ENCODE measurements at places on chromosomes 1 and 21. TPM values are rescaled to one million over a fixed set of nuclear protein-coding genes. Genes with fewer than 3 reads are reported as not detected.

DNA sequence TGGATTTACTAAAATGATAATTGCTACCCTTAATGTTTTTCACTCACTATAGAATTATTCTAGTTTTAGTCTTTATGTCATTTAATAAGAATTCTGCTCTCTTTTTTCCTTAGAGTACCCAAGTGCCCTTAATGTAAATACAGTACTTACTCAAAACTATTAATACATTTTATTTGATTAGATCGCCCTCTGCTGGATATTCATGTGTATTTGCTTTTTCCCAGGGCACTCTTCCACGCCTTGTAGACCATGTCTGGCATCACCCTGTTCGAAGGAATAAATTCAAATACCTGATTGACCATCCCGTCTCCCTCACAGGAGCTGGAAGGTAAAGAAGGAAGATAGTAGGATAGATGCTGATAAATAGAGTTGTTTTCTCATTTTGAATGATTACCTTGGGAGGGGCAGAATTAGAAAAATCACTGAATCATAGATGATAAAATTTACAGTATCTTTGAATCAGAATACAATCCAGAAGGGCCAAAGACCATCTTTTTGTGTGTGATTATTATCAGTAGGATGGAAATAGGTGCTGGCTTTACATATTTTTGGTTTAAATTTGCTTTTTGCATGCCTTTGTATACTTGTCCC lies 4.1 kb downstream of the AXDND1 start:
- DNase-seq: peak; percentile 62

GRCh38 chr1:41444246-41444645 lies 40.2 kb downstream of the EDN2 start:
- no peak for DNase-seq

DNA sequence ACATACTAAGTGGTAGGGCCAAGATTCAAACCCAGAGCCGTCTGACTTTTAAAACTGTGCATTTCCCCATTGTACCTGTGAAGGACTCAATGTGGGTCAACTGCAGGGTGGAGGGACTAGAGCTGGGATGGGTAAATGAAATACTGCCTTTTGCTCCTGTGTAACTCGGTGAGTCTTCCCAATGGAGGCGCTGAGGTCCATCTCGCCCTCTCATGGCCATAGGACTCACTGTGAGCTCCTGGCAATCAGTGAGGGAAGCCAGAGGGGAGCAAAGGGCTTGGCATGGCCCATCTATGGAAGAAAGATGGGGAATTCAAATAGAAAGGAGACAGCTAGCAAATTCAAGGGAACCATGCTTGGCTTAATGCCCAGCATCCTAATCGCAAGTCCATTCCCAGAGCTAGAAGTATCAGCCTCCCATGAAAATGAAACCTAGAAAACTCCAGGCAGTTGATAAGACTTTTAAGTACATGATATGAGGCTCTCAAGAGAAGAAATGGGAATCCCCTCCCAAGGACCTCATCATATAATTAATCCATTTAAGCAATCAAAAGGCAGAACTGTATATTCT lies 25.4 kb upstream of the CGN start:
- DNase-seq: peak; percentile 42

- no peak for DNase-seq
These were observed 61.6 kb downstream of the NTPCR start for GRCh38 chr1:233012021-233012420.

DNA sequence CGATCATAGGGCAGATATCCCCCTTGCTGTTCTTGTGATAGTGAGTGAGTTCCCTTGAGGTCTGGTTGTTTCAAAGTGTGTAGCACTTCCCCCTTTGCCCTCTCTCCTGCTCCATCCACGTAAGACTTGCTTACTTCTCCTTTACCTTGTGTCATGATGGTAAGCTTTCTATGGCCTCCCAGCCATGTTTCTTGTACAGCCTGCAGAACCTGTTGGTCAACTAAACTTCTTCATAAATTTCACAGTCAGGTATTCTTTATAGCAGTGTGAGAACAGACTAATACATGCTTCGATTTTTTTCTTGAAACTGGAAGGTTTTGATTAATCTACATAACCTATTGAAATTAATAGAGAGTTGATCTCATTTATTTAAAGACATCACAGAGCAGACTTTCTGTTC lies 302.5 kb upstream of the PBX1 start:
- DNase-seq: no peak

DNA sequence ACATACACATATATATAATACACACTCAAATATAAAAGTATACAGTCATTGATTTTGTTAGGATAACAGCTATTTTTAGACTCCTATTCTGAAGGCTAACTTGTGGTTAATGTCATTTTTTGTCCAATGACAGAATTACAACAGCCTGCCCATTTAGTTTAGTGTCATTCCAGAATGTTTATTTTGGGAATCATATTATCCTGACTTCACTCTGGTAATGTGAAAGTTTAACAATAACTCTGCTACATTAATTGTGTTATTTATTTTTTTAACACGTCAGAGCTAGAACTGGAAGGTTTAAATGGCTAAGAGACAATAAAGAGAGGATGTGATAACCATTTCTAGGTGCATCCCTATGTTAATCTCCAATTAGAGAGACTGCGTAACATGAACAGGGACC lies 648.1 kb downstream of the USP25 start:
- no peak for DNase-seq

- no peak for DNase-seq
These were observed 183.3 kb upstream of the JUN start for GRCh38 chr1:58966917-58967740.

DNA sequence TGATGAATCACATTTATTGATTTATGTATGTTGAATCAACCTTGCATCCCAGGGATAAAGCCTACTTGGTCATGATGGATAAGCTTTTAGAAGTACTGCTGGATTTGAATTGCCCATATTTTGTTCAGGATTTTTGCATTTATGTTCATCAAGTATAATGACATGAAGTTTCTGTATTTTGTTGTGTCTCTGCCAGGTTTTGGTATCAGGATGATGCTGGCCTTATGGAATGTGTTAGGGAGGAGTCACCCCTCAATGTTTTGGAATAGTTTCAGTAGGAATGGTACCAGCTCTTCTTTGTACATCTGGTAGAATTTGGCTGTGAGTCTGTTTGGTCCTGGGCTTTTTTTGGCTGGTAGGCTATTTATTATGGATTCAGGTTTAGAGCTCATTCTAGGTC lies 1643.1 kb upstream of the B3GALT2 start:
- DNase-seq: no peak

DNA sequence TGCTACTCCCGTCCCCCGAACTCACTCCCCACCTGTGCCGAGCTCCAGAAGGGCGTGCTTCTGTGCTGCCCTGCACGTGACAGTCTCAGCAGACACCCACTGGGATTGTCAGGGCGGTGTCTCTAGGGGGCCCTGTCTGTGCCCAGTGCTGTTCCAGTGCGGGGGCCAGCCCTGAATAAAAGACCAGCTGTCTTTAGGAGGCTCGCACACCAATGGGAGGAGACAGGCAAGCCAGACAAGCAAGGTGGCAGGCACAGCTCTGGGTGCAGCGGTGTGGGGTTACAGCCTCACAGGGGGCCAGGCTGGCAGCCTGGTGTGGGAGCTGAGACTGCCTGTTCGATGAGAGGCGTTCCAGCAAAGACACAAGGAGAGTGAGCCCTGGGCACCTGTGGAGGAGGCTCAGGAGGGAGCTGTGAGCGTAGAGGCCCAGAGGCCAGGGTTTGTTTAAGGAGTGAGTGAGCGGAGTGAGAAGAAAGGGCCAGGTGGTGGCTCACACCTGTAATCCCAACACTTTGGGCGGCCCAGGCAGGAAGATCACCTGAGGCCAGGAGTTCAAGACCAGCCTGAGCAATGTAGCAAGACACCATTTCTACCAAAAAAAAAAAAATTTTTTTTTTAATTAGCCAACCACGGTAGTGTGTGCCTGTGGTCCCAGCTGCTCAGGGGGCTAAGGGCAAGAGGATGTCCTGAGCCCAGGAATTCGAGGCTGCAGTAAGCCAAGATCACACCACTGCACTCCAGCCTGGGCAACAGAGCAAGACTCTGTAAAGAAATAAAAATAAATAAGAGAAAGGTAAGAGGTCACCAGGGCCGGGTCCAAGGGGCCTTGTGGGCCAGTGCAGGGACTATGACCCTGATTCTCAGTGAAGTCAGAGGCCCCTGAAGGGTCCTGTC lies 48.2 kb upstream of the ARHGEF16 start:
- DNase-seq: no peak

DNA sequence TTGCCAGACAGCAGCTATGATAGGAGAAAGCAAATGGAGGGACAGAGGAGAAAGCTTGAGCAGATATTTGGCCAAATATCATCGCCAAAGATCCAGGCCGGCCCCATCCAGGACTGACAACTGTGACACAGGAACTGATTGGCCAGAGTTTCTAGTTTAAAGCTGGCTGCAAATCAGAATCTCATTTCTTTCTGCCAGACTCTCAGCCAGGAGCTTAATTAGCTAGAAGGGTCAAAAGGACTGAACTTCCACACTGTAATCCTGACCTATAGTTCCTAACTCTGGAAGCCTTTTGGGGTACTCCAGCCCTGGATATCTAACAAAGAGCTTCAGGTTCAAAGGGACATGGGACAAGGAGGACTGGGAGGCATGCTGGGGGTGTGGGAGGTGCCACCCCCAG lies 106.7 kb upstream of the GNG12 start:
- no peak for DNase-seq

- DNase-seq: no peak
These were observed 256.5 kb downstream of the USP25 start for GRCh38 chr21:15986277-15986676.

DNA sequence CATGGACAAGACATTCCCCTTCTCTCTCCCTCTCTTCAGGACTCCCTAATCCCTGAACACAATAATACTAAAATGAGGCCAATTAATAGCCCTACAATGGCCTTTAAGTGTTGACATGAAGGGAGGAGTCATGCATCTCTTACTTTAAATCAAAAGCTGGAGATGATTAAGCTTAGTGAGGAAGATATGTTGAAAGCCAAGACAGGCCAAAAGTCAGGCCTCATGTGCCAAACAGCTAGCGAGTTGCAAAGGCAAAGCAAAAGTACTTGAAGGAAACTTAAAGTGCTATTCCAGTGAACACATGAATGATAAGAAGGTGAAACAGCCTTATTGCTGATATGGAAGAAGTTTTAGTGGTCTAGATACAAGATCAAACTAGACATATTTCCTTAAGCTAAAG lies 49.5 kb upstream of the CD46 start:
- no peak for DNase-seq

DNA sequence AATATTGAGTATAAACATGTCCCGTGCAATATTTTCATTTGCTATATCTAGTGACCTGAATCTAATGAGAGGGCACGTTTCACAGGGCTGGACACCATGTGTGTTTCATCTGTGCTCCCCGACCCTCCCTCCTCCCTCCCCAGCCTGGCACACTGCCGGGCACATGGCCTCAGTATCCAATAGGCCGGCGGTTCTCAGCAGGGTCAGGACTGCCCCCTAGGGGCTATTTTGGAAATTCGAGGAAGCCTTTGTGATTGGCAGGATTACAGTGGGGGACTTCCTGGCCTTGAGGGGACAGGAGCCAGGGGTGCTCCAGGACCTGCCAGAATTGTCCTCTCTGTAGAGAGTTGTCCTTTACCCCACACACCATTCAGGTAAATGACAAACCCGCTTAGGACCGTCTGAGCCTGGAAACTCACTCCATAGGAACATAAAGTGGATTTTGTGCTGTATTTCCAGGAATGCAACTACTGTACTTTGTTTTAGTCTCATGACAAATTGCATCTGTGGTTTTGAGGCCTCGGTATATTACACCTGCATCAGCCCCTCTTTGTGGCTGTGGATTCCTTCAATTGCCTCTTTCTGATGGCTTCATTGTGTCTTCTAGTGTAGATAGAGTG lies 109.5 kb upstream of the SIM2 start:
- DNase-seq: peak; percentile 9

DNA sequence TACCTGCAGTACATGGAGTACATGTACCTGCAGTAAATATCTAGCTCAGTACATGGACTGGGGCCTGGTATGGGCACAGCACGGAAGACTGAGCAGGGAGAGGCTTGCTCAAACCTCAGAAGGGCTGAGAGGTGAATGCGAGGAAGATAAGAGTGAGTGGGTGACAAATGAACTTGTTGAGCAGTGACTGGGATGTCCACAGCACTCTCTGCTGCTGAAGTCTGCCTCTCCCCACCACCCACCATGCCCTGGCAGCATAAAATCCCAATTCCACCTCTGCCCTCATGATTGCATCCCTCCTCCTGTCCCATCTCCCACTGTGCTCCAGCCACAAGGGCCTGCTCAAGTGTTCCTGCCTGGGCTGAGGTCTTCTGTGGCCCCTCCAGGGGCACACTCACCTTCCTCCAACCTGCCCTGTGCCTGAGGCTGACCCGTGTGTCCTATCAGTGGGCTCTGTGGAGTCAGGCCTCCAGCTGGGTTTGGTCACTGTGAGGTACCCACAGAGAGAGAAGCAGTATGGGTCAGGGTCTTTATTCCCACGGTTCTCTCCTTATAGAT lies 114.2 kb downstream of the FOXD2 start:
- DNase-seq: no peak

DNA sequence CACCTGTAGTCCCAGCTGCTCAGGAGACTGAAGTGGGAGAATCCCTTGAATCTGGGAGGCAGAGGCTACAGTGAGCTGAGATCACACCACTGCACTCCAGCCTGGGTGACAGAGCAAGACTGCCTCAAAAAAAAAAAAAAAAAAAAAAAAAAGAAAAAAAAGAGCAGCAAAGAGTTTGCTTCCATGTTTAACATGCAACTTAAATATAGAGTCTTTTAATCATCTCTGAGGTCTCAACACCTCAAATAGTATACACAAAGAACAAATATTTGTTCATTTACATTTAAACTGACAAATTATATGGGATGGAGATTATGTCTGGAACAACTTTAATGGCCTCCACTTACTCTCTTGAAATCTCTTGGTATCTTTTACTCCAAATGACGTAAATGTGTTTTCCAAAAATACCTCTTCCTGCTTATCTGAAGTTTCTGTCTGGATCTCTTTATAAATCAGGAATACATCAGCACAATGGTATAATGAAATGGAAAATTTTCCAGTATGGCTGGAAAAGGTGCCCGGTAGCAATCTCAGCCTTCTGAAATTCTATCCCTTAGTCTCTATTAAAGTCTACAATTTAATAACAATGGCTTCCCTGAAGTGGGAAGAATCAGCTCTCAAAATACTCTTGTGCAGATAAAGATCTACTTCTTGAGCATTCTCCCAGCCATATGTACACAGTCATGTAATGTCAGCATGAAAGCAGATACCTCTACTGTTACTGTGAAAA lies 258.5 kb downstream of the OMA1 start:
- DNase-seq: no peak

DNA sequence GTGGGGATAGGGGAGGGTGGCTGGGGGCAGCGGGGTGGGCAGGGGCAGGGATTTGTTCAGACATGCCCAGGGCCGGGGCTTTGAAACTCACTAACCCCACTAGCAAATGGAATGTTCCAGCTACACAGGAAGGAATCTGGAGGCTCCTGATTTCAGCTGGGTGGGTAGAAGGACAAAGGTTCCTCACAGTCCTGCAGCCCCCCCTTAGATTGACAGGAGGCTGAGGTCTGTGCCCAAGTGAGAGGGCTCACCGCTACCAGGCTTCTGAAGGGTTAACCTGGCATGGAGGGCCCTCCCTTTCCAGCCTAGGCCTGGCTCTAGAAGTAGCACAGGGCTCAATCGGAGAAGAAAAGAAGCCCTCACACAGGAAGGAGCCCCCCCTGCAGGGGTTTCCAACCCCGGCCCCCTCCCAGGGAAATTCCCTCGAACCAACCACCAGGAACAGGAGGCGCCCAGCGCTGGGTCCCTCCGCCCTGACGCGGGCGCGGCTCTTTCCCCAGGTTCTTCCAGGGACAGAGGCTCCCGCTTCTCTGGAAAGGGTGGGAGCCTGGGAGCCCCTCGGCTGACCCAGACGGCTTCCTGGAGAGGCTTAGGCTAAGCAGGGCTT lies 3.3 kb downstream of the EPHA2 start:
- no peak for DNase-seq

CYP4Z1 gene
- not detected for total RNA-seq

MAEL gene
- total RNA-seq: not detected

F11R gene
- 182 TPM for total RNA-seq

LINGO4 gene
- not detected for total RNA-seq

PGBD5 gene
- total RNA-seq: 2.4 TPM

S100A9 gene
- total RNA-seq: not detected

Measured in Caco-2 (cell line).